Head of caudate nucleus (tissue), 42 donors: ENCODE measurements at places on chromosomes 16 and 17.

DNA sequence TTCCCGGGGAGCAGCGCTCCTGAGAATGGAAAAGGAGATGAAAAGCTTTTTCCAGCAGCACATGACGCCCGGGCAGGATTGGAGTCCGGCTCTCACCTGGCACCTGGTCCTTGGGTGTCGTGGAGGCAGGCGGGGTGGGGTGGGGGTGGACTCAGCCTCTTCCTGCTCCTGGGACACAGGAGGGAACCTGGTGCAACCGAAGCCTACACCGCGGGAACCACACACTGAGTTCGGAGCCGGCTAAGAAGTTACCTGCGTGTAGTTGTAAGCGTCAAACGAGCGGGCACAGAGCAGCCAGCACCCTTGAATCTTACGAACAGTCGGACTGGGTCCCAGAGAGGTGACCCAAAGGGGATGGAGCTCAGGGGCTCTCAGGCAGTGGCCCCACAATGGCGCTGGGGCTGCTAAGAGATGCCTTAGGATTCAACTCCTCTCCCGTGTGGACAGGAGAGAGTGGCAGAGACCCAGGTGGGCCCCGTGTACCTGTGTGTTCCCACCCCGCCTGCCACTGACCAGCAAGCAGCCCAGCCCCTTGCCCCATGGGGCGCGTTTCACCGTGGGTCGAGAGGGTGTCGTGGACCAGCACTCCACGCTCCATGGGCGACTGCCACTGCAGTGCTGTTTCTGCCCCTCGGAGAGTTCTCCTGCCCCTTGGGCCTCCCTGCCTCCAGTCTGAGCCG is 105.8 kb upstream of the METRNL start:
- DNase-seq: no peak

- no peak for DNase-seq
Measured at GRCh38 chr16:797120-797420, 3.5 kb downstream of the GNG13 start.

GRCh38 chr17:12627781-12628451 is 37.8 kb upstream of the MYOCD start:
- no peak for DNase-seq

- DNase-seq: no peak
Measured at GRCh38 chr16:12024429-12024828, 47.9 kb downstream of the SNX29 start.

DNA sequence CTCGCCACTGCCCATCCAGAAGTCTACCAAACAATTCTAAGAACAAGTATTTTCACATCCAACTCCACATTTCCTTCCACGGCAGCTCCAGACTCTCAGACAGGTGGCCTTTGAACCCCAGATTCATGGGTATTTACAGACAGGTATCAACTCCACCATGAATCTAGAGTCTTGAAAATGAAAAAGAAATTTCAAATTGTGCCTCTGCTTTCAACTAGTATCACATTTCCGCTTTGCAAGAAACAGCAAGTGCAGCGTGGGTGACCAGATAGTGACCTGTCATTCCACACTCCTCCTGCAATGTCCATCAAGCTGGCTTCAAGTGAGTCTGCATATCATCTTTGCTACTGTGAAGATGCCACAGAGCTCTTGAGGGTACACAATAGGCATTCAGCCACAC is 232.4 kb upstream of the RPL38 start:
- no peak for DNase-seq

GRCh38 chr17:77707546-77707945 is 251.0 kb upstream of the TNRC6C start:
- DNase-seq: no peak

DNA sequence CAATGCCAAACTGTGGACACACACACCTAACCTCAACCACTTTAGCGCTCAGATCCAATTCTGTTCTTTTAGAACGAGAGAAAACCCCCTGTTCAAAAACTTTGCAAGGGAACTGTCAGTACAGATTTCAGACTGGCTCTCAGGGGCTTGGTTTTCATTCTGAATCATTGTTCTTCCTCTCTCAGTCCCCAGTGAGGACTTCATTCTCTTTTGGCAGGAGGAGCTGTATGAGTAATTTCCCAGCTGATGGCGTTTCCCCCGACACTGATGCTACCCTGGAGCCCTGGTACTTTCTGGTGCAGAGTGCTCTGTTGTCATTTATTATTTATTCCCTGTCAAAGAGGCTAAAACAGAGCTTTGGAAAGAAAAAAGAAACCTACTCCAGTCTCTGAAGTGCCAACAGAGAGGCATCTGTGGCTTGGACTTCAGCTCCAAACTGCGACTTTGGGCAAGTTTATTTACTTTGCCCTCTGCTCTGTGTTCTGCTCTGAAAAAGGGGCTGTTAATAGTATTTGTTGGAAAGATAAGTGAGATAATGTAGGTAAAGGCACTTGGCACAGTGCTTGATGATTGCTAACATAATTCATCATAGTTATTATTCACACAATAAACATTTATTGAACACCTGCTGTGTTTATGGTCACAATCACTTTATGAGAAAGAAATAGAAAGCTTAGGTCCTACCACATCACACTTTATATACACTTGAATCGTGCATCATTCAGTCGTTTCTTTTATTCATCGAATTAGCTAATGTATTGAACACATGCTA is 28.3 kb downstream of the ETV4 start:
- peak; percentile 52 for DNase-seq

GRCh38 chr17:5629128-5629527 is 44.8 kb upstream of the NLRP1 start:
- no peak for DNase-seq

- DNase-seq: no peak
Measured at GRCh38 chr16:76943921-76944320, 247.1 kb upstream of the MON1B start.

DNA sequence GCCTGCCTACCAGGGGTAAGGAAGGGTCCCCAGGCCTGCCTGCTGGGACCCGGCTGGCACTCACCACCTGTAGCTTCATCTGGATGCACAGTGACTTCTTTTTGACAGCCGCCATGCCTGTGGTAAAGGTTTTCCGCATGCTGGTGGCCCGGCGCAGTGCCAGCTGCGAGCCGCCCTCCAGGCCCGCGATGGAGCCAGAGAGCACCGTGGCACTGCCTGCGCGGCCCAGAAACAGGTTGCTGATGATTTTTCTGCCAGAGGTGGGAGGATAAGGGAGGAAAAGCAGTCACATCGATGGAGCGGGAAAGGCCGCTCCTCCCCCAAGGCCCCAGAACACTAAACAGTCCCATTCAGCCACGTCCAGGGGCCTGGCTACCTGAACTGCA is 67.4 kb downstream of the PIPOX start:
- no peak for DNase-seq

- no peak for DNase-seq
Measured at GRCh38 chr17:75691371-75691791, 24.2 kb downstream of the SAP30BP start.

- DNase-seq: no peak
Measured at GRCh38 chr17:58385359-58385899, 31.9 kb downstream of the RNF43 start.

DNA sequence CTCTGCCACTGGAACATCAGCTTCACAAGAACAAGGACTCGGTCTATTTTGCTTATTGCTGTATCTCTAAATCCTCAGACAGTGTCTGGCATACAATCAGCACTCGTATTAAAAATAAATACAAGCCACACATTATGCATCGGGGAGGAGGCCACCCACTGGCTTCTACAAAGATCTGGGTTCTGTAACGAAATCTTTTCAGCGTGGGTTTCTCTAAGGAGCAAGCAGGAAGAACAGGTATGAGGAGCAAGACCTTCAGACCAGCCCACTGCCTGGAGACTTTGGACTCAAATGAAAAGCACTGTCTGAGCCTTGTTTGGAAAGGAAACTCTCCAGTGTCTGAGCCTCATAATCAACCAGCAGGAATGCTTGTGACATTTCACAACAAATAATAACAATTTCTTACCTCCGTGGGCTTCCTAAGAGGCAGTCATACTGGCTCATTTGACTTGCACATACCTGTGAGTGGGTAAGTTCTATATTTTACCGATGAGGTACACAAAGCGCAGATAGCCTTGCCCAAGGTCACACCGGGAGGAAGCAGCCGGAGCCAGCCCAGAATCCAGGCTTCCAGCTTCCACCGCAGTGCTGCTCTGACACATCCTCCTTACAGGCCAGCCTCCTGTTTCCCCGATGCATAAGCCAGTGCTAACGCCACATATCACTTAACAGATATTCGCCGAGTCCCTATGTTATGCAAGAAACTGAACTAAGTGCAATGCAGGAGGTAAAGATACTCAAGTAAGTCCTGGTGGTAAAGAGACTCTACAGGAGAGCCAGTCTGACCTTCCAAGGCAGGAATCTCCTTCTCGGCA is 118.6 kb upstream of the TNRC6C start:
- no peak for DNase-seq

GRCh38 chr17:2087597-2088211 is 32.8 kb downstream of the HIC1 start:
- DNase-seq: no peak

- DNase-seq: peak; percentile 24
Measured at GRCh38 chr17:20122254-20122879, 113.2 kb downstream of the SPECC1 start.

GRCh38 chr17:83132251-83133081 is 53.1 kb downstream of the METRNL start:
- DNase-seq: no peak

DNA sequence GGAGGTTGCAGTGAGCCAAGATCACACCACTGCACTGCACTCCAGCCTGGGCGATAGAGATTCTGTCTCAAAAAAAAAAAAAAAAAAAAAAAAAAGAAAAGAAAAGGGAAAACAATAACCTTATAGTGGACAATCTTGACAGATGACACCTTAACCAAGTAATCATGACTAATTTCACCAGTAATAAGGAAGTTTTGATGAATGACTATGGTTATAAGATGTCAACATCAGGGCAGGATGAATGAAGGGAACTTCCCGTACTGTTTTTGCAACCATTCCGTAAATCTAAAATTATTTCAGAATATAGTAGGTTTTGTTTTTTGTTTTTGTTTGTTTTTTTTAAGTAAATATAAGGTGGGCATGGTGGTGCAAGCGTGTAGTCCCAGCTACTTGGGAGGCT is 23.0 kb downstream of the GSPT1 start:
- no peak for DNase-seq

GRCh38 chr16:89860747-89861304 is 12.6 kb upstream of the TCF25 start:
- DNase-seq: peak; percentile 60

DNA sequence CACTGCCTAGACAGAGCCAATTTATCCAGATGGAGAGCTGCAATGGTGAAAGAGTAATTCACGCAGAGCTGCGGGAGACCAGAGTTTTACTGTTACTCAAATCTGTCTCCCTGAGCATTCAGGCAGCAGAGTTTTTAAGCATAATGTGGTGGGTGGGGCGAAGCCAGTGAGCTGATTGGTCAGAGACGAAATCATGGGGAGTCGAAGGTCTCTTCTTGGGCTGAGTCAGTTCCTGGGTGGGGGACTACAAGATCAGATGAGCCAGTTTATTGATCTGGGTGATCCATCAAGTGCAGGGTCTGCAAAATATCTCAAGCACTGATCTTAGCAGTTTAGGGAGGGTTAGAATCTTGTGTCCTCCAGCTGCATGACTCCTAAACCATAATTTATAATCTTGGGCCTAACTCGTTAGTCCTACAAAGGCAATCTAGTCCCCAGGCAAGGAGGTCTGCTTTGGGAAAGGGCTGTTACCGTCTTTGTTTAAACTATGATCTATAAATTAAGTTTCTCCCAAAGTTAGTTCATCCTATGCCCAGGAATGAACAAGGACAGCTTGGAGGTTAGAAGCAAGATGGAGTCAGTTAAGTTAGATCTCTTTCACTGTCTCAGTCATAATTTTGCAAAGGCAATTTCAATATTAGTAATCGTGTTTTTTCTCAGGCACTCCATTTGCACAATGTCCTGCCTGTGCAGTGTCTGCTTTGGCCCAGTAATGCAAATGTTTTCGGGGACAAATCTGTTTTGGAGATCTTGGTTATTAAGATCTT is 27.0 kb downstream of the PIGL start:
- DNase-seq: no peak

DNA sequence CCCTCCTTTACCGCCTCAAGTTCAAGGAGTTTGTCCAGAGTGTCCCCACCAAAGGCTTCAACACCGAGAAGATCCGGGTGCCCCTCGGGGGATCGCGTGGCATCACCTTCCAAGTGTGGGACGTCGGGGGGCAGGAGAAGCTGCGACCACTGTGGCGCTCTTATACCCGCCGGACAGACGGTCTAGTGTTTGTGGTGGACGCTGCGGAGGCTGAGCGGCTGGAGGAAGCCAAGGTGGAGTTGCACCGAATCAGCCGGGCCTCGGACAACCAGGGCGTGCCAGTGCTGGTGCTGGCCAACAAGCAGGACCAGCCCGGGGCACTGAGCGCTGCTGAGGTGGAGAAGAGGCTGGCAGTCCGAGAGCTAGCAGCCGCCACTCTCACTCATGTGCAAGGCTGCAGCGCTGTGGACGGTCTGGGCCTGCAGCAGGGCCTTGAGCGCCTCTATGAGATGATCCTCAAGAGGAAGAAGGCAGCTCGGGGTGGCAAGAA is 1.1 kb downstream of the ARL4D start:
- DNase-seq: no peak

GRCh38 chr17:80922580-80923160 is 69.0 kb upstream of the CHMP6 start:
- no peak for DNase-seq

DNA sequence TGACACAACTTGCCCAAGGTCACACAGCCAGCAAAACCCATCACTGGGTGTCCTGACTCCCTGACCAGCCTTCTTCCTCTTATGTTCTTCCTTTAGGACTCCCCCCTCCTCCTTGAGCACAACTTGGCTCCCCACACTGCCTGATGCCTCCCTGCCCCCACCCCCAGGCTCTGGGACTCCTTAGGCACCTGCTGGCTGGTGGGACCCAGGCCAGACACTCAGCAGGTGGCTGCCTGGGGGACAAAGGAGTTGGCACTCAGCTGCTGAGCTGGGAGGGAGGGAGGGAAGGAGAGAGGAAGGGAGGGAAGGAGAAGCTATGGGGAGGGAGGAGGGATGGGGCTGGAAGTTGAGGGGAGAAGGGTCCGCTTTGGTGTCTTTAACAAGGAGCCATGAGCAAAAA is 8.0 kb downstream of the SEZ6 start:
- no peak for DNase-seq

DNA sequence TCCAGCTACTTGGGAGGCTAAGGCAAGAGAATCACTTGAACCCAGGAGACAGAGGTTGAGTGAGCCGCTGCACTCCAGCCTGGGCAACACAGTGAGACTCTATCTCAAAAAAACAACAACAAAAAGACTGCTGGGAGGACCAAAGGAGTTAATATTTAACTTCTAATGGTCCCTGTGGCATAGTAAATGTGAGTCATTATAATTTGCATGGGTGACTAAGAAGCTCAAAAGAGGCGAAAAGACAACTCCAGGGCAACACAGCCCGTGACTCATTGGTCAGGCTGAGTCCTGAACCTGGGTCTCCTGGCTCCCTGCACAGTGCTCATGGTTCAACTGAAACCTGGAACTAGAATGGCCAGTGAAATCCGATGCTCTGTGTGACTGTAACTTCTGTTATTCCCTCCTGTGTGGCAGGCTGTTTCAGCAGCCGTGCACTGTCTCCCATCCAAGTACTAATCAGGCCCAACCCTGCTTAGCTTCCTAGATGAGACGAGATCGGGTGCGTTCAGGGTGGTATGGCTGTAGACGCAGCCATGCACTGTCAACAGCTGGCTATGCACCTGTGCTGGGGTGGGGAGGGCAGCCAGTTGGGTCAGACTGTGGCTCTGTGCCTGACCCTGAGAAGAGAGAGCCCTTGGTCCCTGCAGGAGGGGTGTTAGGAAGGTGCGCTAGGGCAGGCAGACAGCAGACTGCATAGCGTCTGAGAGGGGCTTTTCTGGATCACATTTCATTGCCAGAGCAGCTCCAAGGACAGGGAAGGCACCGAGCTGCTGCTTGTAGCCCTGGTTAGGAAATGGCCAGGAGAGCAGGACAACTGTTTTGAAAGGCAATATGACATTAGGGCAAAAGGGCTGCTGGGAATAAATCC is 14.5 kb upstream of the GPRC5C start:
- DNase-seq: no peak
